ENCODE measurements at places on chromosomes 2 and 18.

DNA sequence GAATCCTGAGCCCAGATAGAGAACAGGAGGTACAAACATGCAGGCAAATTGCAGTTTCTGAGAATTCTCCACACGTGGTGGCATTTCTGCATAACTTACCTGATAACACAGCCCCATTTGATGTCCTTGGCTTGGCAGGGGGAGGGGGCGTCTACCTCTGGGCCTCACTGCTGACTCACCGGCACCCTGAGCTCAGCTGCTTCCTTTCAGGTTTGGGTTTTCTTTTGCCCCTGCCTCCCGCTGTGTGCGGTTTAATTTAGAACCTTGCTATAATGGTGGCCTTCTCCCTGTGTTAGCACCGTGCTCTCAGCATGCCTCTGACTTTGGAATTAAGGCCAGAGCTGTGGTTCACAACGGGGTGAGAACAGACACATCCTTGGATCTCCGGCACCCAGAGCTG is 4.4 kb downstream of the CTIF start:
- DNase-seq = no peak

DNA sequence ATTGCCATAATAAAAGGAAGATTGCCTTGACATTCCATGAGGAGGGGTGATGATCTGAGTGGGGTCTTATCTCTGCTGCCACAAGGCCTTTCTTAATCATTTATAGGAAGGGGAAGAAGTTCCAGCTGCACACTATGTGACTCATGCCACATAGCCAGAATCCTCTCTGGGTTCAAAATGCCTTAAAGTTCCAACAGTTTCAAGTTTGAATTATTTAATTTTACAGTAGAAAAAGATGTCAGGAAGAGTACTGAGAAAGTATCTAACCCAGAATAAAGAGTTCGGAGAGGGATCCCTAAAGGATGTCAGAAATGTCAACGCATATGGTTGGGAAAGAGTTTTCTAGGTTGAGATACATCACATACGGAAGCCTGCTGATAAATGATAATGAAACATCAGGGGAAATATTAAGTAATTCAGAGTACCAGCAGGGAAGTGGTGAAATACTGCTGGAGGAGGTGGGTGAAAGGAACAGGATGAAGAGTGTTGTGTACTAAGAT is 999.9 kb downstream of the TSN start:
- DNase-seq = no peak

DNA sequence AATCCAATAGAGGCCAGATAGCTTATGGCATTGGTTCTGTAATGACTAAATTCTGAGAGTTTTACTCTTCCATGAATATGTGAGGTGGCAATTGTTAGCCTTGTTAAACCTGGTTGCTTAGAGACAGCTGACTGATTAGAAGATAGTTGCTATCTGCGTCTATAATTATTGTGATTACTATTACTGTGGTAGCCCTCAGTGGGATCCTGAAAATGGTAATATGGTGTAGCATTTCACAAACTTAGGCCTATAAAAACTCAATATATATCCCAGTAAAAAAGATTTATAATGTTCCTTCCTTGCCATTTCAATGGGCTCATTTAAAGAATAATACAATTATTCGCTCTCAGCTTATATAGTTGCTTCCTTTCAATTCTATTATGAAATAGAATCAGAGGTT is 405.8 kb upstream of the CDH2 start:
- no peak for DNase-seq

DNA sequence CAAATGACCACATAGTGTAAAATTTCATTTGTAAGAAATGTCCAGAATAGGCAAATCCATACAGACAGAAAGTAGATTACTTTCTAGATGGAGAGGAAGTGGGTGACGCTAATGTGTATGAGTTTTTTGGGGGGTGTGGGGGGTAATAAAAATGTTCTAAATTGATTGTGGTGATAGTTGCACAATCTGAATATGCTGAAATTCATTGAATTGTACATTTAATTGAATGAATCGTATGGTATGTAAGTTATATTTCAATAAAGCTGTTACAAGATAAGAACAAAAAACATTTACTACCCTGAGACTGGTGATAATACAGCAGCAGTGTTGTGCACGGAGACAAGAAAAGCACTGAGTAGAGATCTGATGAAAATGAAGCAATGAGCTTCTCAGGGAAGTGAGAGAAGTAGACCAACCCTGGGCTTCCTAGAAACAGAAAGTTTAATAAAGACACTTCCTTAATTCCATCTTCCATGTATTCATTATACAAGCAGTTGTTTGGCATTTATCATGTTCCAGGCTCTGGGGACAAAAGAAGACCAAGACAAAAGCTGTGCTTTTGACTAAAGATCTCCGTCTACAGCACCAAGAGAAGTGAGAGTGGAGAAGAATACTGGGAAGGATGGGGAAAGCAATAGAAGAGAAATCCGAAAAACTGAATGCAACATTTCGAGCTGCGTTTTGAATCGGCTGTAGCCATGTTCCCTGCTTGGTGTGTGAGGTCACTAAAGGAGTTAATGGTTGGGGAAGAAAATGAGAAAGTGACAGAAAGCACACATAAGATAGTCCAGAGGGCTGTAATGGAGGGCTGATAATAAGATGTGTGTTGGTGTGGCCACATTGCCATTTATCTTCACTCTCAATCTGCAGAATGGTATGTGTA is 1.8 kb upstream of the PDE11A start:
- DNase-seq = no peak

- no peak for DNase-seq
Observed at GRCh38 chr2:54047091-54047490, 68.3 kb upstream of the ACYP2 start.

DNA sequence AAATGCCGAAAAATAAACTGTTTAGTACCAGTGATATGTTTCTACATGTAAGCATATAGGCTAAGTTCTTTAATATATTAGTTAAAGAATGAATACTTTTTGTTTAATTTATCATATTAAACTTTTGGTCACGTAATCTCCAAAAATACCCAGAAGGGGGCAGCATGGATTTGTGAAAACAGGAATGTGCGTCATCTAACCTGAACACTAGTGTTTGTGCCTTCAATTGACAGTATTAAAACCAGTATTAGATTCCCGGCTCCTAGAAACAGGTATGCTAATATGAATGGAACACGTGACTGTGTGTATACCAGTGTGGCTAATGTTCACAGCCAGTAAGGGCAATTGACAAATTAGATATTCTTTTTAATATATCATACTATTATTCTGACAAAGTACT is 51.8 kb downstream of the WDR7 start:
- peak; percentile 48 for DNase-seq

DNA sequence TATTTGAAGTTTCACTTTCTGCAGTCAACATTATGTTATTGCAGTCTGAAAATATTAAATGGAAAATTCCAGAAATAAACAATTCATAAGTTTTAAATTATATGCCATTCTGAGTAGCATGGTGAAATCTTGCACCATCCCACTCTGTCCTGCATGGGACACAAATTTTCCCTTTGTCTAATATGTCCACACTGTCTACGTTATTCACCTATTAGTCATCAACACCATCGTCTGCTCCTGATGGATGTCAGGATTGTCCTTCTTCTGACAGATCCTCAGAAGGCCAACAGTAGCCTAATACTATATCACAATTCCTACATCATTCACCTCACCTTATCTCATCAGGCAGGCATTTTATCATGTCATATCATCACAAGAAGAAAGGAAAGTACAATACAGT is 163.1 kb downstream of the TXNL1 start:
- DNase-seq = no peak

GRCh38 chr2:216918088-216918680 is 58.3 kb upstream of the TNP1 start:
- no peak for DNase-seq

GRCh38 chr2:139518321-139518720 is 738.1 kb upstream of the NXPH2 start:
- no peak for DNase-seq

DNA sequence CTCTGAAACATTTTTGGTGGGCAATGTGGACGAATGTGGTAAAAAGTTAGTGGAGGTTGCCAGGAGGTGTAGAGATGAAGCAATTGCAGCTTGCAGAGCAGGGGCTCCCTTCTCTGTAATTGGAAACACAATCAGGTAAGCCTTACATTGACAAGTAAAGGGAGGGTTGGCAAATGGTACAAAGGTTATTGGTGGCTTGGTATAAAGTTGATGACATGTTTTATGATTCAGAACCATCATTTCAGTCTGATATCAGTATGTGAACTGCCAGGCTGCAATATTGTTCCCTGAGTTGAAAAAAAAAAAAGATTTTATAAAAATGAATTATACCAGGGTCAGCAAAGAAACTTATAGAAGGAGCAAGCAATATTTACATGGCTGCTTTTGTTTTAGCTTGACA is 14.4 kb upstream of the DLX1 start:
- no peak for DNase-seq

- no peak for DNase-seq
Observed at GRCh38 chr2:97988722-97989121, 7.0 kb downstream of the TMEM131 start.

- DNase-seq = no peak
Observed at GRCh38 chr2:128580988-128581848, 262.6 kb upstream of the HS6ST1 start.

DNA sequence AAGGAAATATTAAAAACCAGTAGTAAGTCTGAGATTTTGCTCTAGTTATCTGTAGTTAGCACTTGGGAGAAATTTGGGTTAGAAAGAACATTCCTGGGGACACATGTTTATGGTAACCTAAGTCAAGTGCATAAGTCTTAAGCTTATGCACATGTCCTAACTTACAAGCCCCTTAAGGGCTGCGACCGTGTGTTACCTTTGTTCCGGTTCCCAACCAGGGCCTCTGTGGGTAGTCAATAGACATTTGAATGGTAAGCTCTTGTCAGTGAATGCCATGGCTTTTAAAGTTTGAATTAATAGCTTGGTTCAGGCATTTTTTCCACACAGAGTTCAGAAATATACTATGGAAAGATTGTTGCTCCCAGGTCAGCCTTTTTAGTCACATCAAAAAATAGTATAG is 64.7 kb upstream of the CWC22 start:
- no peak for DNase-seq

GRCh38 chr18:38933322-38933721 is 1367.7 kb upstream of the CELF4 start:
- DNase-seq = no peak

GRCh38 chr18:41594582-41594981 is 360.5 kb upstream of the PIK3C3 start:
- no peak for DNase-seq

All from CD4-positive, alpha-beta T cell treated with Interleukin-10 for 1 hour (primary cell).